ENCODE measurements at places on chromosomes 3 and 15.

DNA sequence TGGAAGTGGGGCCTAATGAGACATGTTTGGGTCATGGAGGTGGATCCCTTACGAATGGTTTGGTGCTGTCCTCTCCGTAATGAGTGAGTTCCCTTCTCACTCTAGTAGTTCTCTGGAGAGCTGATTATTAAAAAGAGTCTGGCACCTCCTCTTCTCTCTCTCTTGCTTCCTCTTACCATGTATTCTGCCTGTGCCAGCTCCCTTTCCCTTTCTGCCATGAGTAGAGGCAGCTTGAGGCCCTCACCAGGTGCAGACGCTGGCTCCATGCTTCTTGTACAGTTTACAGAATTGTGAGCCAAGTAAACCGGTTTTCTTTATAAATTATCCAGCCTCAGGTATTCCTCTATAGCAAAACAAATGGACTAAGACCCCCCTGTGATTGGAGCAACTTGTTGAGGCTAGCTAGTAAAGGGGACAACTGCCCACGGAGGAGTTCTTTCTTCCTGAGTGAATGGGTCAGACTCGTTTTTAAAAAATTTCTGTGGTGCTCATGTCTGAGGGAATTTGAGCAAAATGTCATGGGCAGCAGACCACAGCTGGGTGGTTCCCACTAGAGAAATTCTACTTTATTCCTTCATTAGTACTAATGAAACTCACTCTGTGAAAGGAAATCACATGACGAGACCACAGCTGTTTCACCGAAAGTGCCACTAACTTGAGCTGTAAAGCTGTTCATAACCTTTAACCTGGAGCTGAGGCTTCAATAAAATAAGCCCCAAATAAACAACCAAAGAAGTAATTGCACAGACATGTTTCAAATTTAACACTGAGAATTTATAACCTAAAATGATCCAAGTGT, 210.0 kb downstream of the NFKBIZ start:
- DNase-seq: no peak

GRCh38 chr3:24589931-24590880, 95.6 kb upstream of the THRB start:
- no peak for DNase-seq

- DNase-seq: no peak
Observed at GRCh38 chr3:22101351-22101750, 350.3 kb upstream of the ZNF385D start.

DNA sequence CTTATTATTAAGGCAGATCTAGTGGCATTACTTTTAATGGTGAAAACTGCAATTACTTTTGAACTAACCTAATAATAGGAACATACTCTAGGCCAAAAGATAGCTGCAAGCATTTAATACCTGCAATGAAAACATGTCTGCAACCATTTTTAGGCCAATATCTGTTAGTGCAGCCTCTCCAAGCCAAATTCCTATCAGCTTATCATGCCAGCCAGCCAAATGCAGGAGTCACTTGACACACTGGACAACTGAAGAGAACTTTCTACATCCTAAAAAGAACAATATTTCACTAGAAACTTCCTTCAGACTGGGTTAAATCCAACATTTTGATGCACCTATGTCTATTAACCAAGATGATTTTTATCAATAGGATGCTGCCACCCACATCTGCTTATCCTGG, 33.8 kb downstream of the CCDC54 start:
- no peak for DNase-seq

GRCh38 chr3:193970773-193971206, 165.2 kb upstream of the HES1 start:
- no peak for DNase-seq

DNA sequence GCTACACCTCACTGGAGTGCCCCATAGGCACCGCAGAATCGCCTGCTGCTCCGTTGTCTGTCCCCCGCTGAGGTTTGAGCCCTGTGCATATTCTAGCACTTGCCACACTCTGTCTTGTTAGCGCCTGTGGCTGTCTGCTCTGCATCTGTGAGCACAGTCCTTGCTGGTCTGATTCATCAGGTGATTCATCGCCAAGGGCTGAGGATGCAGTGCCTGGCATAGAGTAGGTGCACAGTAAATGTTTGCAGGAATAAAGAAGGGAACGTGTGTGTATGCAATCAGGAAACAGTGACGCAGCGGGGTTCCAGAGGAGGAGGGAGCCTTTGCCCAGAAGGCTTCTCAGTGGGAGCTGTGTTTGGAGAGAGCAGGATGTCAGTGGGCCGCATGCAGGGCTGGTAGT, 124.0 kb upstream of the PLXNA1 start:
- peak; percentile 65 for DNase-seq

DNA sequence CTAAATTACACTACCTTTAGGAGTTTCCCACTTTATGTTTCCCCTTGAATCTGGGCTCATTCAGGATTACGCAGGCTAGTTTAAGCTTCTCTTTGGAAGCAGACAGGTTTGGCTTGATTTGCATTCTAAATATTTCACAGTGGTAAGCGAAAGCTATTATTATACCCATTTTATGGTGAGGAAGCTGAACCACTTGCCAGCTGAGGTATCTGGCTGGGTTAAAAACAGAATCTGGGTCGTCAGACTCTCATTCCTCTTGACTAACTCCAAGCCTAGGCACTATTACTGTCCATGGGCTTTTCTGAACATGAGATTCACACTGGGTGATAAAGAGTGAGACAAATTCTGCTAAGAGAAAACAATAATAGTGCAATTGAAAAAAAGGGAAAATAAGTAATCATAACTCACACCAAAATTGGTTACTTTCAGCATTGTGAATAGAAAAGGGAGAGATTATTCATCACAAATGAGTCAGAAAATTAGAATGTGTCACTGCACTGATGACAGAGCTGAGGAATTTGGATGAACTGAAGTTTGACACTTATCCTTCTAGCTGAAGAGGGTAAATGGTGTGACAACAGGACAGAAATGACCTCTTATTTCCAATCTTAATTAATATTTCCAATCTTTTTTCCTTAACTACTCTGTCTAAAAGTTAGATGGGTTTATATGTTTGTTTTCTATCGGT, 211.3 kb downstream of the TIGIT start:
- no peak for DNase-seq

DNA sequence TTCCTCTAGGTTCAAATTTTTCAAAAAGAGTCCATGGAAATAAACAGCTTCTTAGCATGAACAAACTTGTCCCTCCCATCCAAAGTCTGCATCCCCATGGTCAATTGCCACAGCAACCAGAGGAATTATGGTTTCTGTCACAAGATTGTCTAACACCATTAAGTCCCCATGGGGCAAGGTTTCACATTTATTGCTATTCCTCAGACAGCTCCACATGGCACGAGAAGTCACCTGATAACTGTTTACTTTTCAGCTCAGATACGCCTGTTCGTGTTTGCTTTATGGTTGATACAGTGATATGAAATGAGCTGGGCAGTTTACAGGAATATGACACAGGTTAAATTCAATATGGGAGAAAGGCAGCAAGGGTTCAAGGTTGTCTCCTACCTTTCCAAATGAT, 37.9 kb upstream of the MUC13 start:
- no peak for DNase-seq

- no peak for DNase-seq
Observed at GRCh38 chr3:175392653-175393052, 533.5 kb downstream of the NAALADL2 start.

DNA sequence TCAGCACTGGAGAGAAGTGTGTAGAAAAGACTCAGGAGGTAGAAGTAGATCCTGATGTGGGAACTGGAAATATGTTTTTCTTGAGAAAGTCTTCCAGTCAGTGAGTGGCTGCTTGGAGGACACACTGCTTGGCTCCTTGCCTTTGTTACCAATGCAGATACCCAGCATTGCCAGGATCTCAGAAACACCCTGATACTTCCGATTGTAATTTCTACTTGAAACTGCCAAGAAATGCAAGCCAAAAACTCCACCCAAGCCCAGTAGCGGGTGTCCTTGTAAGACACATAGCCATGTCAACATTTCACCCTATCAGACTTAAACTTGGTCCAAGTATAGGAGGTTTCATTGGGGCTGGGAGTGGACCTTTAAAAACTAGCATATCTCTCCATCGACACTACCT, 141.8 kb downstream of the ALDH1A2 start:
- no peak for DNase-seq

DNA sequence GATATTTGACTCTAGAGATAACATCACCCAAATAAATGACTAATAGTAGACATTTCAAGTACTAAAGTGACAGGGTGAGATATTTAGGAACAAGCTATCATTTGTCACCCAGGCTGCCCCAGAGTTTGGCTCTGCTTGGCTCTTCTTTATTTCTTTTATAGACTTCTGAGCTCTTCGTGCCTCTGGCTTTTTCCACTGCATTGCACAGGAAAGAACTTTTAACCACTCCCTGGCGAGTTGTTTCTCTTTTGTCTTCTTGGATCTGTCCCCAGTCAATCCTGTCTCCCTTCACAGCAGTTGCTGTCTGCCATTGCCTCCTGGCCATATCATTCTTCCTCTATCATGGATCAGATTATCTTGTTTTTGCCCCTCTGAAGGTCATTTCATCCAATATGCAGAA, 339.2 kb upstream of the DCBLD2 start:
- no peak for DNase-seq

DNA sequence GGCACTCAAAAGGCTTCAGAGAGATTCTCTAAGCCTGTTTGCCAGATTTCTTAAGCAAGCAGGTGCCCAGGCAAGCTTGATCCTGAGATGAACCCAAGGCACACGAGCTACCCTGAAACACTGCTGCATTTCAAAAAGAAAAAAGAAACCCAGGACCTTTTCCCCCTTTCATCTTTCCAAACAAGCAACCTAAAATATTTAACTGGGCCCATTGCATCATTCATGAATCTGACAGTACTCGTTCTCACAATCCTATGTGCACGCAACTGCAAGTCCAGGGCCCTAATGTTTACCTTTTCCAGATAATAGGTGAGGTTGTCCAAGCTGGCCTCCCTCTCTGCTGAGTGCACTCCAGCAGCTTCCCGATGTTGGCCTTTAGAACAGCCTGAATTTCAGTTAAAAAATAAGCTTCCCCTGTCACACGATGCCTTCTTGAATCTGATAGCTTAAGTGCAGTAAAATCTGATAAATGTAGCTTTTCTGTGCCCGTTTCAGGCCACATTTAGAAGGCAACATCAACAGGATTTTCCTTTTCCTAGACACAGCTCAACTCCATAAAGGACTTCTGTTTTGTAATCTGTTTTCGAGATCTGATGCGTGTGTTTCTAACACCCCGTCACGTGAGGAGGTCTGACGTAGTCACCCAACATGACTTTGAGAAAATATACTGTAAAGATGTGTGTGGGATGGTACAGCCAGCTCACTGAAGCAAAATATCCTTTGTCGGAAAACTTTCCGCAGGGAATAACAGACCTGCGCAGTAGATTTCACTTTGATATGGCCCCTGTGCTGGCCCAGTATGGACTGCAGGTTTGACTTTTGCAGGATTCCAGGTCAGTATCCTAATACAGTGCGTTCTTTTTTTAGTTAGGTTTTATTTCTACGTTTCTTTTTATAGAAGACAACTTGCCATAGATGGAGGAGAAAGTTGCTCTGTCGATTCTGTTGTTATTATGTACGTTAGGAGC, 55.1 kb upstream of the RASA2 start:
- DNase-seq: peak; percentile 64

GRCh38 chr15:58136731-58137130, 1.4 kb upstream of the AQP9 start:
- DNase-seq: no peak

GRCh38 chr15:83854321-83854720, 200.4 kb downstream of the ADAMTSL3 start:
- DNase-seq: no peak

GRCh38 chr15:50636146-50636545, 50.5 kb downstream of the TRPM7 start:
- no peak for DNase-seq

DNA sequence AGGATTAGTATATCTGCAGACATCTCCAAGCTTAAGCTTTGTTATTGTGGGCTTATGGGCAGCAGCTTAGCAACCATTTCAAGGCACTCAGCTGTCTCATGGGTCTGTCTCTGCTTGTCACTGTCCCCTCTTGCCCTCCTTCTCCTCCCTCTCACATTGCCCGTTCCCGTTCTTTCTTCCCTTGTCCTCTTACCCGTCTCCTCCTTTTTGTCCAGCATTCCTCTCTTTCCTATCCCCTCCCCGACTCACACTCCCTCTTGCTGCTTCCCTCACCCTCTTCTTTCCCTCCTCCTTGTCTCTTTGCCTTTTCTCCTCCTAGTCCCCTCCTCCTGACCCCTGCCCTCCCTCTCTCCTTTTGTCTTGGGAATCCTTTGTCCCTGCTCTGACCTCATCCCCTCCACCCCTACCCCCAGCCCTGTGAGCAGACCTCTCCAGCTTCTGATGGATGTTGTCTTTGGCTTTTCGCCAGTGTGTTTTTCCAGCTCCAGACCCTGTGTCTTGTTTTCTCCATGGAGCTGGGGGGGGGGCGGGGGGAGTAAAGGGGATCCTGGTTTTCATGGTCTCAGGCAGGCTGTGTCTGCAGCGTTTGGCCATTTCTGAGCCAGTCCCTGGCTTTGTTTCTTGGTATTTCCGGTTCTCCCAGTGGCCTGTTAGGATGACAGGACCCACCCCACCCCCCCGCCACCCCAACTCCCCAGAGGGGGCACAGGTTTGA, 47.9 kb upstream of the TRAK1 start:
- no peak for DNase-seq

DNA sequence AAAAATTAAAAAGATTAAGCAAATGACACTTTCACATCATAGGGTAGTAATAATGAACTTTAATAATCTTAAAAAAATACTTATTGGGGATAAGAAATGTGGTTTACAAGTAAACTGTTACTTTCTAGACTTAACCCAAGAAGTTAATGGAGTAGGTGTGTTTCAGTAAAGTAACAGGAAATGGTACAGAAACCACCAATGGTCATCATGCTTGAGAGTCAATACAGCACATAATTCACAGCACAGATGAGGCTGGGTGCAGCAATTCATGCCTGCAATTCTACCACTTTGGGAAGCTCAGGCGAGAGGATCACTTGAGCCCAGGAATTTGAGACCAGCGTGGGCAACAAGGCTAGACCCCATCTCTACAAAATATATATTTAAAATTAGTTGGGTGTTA, 11.5 kb upstream of the USP50 start:
- no peak for DNase-seq

DNA sequence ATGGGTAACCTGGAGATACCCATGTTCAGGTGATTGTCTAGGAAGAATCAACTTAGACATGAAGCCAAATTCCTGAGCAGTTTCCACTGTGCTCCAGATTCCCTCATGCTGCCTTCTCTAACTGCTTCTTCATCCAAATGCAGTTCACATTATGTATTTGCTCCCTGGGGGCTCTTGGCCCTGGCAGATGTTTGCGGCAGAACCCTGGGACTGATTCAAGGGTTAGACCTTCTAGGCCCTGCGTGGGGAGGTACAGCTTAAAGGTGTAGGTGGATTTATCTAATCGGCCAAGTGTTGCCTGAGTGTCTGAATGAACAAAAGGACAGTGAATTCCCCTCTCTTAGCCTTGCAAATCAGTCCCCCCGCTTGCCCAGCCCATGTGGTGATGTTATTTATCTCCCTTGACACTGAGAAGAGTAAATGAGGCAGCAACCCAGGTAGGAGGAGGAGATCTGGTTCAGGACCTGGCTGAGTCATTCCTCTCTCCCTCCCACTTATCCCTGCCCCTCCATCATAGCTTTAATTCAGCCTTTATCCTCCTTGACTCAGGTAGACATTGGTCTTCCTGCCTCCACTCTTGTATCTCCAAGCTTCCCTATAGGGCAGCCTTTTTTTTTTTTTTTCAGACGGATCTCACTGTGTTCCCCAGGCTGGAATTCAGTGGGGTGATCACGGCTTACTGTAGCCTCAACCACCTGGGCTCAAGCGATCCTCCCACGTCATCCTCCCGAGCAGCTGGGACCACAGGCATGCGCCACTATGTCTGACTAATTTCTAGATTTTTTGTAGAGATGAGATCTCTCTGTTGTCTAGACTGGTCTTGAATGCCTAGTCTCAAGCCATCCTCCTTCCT, 54.8 kb downstream of the MAGEF1 start:
- DNase-seq: no peak

GRCh38 chr15:72787526-72787925, 4.0 kb upstream of the ADPGK start:
- no peak for DNase-seq
